ENCODE measurements at places on chromosomes 16 and 17. TPM values are rescaled to one million over a fixed set of nuclear protein-coding genes. Genes with fewer than 3 reads are reported as not detected.

DNA sequence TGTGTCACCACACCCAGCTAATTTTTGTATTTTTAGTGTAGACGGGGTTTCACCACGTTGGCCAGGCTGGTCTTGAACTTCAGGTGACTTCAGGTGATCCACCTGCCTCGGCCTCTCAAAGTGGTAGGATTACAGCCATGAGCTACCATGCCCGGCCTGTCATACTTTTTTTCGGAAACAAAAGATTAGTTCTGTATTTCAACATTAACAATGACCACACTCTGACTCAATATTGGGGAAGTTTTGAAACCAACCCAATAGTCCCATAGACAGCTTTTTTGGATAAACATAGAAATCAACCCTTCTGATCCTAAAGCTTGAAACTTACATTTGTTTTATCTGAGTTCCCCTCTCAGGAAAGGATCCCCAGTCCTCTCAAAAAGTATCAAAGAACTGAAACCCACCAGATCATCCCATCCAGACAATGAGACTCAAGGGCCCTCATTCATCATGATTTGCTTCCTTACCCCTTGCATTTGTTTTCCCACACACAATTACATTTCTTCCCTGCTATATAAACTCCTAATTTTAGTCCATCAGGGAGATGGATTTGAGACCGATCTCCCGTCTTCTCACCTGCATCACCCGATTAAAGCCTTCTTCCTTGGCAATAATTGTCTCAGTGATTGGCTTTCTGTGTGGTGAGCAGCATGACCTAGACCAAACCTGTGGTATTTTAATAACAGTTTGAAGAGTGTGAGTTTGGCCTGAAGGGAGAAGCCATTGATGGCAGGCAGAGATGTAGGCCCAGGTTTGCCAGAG, 7.2 kb upstream of the AGRP start:
- DNase-seq = no peak

DNA sequence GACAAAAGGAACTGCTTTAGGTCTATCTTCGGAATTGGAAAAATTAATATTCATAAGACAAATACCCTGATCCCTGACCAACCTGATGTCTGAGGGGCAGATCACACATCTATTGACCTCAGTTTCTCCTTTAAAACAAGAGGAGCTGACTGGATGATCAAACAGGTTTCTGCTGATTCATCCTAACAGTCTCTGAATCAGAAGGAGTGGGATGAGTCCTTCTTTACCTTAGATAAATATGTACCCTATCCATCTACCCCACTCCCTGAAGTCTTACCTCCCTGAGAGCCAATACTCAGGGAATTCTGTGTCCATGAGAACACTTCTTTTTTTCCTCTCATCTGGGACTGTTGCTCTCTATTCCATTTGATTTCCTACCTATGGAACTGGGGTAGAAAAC, 80.3 kb upstream of the CRHR1 start:
- DNase-seq = no peak

DNA sequence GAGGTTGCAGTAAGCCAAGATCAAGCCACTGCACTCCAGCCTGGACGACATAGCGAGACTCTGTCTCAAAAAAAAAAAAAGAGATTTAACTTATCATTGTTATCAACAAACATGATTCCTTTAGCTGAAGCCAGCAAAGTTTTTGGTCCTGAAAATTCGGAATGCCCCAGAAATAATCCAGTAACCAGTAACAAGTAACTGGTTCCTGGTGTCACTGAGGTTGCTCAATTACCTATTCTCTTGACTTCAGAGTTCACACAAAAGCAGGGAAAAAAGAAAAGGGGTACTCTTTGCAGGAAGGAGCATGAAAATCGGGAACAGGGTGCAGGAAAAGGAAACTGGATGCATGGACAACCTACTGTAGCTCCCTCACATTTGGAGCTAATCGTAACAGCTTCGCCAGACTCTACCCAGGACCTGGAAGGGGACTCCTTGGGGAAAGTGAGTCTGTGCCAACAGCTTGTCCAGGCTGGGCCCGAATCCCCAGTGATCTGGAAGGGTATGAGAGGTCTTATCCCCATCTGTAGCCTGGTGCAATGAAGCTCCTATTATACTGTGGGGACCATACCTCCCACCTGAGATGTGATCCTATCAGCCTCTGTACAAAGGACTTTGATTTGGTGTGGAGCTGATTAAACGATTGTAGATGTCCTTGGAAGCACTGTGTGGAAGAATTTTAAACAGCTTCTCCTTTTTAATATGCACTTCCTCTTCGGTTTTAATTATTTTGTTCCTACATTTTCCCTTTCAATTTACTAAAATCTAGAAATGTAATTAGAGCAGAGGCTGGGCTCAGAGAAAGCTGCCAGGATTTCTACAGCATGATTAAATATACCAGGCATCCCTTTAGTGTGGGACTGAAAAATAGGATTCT, 3.4 kb upstream of the SPOP start:
- no peak for DNase-seq

GRCh38 chr16:31198207-31198882, 4.2 kb downstream of the PYCARD start:
- DNase-seq = no peak

DNA sequence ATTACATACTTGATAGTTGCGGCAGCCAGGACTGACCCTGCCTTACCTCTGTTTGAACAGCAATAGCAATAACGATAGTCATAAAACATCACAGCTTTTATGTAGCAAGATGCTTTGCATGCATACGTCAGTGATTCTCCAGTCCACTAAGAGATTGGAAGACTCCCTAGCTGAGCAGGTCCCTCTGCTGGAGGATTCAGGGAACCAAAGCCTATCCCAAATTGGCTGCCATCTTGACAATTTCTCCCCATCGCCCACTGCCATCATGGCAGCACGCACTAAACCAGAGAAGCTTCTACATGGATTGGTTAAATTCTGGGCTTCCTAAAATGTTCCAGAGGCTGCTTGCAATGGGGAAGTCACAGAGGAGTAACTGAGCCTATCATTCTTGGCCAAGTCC, 360.6 kb upstream of the XYLT1 start:
- no peak for DNase-seq

- DNase-seq = no peak
Measured at GRCh38 chr16:17252064-17252463, 218.7 kb downstream of the XYLT1 start.

DNA sequence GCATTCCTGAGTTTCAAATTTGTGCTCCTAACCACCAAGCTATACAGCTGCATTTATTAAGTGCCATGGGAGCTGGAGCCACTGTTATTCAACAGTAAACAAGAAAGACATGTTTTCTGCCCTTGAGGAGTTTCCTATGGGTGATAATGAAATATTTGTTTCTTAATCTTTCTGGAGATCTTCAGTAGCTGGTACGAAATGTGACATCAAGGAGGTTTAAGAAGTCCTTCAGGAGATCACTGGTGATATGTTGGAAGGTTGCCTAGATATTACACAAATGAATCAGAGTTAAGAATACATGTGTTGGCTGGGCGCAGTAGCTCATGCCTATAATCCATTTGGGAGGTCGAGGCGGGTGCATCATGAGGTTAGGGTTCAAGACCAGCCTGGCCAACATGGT, 14.9 kb downstream of the RHOT1 start:
- no peak for DNase-seq

GRCh38 chr16:68300734-68301459, 9.8 kb downstream of the SLC7A6OS start:
- no peak for DNase-seq

GRCh38 chr17:78369791-78370381, 8.6 kb upstream of the PGS1 start:
- no peak for DNase-seq

GRCh38 chr17:8557176-8557806, 73.2 kb downstream of the MYH10 start:
- DNase-seq = no peak

The CACNG1 gene
- total RNA-seq = not detected

The MAPK8IP3 gene
- total RNA-seq = 74.9 TPM

The SOX15 gene
- 0.53 TPM for total RNA-seq

The SLC5A10 gene
- total RNA-seq = 0.19 TPM

The LGALS9C gene
- total RNA-seq = not detected

The PSMB3 gene
- total RNA-seq = 427 TPM
